ENCODE measurements at places on chromosomes 1 and 21.

- peak; percentile 86 for DNase-seq
These were observed 84.1 kb downstream of the GPR88 start for GRCh38 chr1:100622037-100622436.

GRCh38 chr1:244347942-244348341, 103.8 kb downstream of the ADSS2 start:
- DNase-seq = no peak

GRCh38 chr1:155504207-155504606, 58.4 kb downstream of the ASH1L start:
- peak; percentile 4 for DNase-seq

DNA sequence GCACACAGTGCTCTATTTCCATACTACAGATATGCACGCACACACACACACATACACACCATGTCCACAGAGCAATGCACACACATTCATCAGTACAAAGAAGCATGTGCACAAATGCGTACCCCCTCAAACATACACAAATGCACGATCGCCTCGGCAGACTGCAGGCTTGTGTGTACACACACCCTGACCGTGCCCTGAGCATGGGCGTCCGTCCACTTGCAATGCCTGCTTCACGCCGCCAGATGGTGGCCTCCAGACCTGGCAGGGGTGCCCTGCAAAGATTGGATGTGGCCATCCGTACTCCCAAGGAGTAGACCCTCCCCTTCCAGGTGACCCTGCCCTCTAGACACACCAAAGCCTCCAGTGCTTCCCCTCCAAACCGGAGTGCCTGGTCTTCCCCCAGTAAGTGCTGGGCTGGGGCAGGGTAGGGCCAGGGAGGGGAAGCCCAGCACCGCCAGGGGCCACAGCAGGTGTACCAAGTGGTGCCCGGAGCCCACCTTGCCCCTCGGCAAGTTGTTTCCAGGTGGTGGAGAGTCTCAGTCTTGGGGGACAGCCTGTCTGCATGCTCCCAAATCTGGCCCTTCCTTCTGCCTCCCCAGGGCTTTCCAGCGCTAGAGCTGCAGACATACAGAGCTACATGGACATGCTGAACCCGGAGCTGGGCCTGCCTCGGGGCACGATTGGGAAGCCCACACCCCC, 20.6 kb downstream of the ESPN start:
- DNase-seq = no peak

DNA sequence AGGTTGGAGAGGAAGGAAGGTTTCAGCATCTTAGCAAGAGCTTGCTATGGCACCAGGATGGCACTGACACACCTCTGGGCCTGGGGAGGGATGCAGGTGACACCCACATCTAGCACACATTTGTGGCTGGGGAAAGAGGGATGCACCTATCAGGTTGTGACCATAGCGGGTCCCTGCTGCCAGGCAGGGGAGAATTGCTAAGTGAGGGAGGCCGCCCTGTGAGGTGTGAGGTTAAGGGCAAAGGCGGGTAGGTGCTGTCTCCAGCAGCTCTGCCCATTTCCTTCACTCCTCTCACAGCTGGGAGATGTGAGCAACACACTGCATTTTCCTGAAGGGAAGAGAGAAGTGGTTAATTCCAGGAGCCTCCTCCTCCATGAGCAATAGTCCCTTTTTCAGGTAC, 83.2 kb upstream of the TLR5 start:
- DNase-seq = no peak

DNA sequence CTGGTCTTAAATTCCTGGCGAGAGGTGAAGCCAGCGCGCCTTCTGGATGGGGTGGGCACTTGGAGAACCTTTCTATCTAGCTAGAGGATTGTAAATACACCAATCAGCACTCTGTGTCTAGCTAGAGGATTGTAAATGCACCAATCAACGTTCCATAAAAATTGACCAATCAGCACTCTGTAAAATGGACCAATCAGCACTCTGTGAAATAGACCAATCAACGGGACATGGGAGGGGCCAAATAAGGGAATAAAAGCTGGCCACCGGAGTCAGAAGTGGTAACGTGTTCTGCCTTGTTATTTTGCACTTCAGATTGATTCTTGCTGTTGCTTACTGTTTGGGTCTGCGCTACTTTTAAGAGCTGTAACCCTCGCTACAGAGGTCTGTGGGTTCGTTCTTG, 12.0 kb upstream of the LIN9 start:
- DNase-seq = no peak

GRCh38 chr21:44681152-44681551, 811 bp downstream of the KRTAP12-1 start:
- DNase-seq = no peak

GRCh38 chr1:2208309-2209239, 14.0 kb upstream of the FAAP20 start:
- DNase-seq = no peak

DNA sequence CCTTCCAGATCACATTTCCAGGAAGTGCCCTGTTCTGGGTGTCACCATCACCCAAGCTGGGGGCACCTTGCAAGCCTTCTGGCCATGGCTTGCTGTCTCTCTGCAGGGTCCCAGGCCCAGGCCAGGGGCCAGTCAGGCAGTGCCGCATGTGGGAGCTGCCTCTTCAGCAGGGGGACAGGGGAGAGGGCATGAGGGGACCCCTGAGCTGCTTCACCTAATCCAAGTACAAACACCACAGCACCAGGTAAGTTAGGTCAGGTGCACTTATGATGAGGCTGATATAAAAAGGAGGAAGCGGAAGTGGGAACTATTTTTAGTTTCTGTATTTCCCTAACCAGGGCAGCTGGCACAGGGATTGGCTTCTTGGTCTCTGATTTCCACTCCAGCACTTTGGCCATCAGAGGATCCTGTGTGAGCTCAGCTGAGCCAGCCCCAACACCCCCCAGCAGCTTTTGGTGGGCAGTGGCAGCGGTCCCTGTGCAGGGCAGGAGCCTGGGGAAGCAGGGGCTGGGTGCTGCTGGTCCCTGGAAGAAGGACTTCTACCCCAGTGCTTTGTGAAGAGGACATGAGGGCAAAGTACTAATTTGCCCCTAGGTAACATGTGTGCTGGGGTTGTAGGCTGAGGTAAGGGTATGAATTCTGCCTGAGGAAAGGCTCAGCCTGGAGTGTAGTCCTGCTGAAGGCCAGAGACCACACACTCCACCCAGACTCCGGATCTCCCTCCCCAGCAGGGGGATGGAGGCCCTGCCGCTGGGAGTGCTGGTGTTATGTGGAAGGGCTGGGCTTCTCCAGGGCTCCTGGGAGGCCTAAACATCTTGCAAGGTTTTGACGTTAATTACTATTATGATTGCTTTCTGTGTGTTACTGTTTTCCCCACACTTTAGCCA, 3.3 kb upstream of the PCBP3 start:
- no peak for DNase-seq

DNA sequence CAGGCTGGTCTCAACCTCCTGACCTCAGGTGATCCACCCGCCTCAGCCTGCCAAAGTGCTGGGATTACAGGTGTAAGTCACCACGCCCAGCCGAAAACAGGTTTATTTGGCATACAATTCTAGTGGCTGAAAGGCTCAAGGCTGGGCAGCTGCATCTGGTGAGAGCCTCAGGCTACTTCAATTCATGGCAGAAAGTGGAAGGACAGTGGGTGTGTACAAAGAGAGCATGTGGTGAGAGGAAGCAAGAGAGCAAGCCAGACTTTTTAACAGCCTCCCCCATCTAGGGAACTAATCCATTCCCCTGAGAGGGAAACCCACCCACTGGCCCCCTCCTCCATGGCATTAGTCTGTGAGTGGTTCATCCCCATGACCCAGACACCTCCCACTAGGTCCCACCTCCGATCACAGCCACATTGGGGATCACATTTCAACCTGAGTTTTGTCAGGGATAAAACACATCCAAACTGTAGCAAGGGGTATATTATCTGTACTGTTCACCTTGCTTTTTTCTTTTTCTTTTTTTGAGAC, 9.5 kb downstream of the BMP8A start:
- no peak for DNase-seq

- DNase-seq = no peak
These were observed 10.8 kb downstream of the FMO5 start for GRCh38 chr1:147214325-147214724.

DNA sequence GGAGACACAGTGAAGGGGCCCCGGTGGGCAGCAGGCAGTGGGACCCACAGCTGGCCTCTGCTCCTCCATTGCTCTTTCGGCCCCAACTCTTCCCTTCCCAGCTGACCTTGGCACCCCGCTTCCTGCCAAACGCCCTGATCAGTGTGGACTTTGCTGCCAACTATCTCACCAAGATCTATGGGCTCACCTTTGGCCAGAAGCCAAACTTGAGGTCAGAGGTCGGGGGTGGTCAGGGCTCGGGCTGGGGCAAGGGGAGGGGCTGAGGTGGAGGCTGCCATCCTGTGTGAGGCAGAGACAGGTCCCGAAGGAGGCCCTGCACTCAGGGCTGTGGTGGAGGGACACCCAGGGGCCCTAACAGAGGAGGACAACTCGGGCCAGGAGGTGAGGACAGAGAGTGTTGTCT, 13.7 kb downstream of the PODN start:
- no peak for DNase-seq

DNA sequence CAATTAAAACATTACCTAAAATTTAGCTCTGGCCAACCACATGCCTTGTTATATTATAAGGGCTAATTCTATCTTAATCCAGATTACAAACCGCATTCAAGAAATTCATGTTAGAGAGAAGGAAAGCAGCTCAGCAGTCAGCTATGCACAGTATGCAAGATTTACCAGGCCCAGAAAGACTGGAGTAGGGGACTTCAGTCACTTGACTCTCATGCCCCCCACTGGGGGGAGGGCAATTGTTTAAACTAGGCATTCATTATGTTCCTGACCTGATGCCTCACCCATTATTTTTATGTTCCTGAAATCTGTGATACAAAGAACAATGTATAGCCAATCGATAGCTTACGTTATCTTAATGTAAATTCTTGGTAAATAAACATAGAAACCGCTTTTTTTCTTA, 96.9 kb downstream of the ZNF644 start:
- DNase-seq = no peak

GRCh38 chr1:31949862-31950261, 11.7 kb upstream of the PTP4A2 start:
- no peak for DNase-seq

- DNase-seq = no peak
These were observed 780.6 kb downstream of the LTN1 start for GRCh38 chr21:28212061-28212460.

GRCh38 chr1:14282707-14283106, 315.8 kb upstream of the KAZN start:
- no peak for DNase-seq

DNA sequence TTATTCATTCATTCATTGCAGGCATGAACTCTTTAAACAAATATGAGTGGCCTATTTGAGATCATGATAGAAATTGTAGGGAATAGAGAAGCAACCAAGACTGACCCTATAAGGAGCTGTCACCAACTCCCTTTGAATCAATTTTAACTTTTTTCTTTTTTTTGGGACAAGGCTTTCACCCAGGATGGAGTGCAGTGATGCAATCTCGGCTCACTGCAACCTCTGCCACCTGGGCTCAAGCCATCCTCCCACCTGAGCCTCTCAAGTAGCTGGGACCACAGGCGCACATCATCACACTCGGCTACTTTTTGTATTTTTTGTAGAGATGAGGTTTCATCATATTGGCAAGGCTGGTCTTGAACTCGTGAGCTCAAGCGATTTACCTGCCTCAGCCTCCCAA, 17.1 kb upstream of the ATP5PO start:
- DNase-seq = no peak

DNA sequence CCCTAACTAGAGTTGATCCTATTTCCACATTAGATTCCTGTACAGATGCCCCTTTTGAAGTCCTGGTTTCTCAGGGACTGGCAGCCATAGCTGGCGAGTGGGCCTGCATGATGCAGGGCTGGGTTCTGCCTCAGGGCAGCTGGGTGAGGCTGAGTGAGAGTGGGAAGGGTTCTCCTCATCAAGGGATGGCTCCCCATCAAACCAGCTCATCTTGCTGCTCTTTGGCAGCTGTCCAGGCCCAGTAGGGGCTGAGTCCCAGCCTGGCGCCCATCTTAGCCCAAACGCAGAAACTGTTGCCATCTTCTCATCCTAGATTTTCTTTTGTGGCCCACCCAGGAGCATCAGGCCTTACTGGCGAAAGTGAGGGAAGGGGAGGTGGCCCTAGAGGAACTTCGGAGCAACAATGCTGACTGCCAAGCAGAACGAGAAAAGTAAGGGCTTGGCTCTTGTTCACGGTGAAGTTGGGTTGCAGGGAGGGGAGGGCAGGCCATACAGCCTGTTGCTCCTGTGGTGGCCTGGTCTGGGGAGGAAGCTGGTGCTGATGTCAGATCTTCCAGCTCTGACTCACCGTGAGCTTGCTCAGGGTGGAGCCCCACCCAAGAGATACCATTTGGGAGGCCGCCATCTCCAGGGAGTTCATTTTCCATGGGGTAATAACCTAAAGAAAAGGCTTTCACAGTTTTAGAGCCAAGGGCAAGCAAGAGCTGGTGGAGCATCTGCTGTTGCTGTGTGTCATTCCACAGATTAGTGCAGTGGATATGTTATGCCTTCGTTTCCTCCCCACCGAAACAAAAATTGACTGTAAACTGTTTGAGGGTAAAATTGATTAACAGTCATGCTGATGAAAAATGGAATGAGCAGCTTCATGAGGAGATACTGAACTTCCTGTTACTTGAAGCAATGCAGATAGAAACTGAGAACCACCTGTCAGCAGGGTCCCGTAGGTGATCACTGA, 34.7 kb downstream of the TUFT1 start:
- peak; percentile 43 for DNase-seq

GRCh38 chr1:236206548-236206947, 64.2 kb downstream of the GPR137B start:
- no peak for DNase-seq

DNA sequence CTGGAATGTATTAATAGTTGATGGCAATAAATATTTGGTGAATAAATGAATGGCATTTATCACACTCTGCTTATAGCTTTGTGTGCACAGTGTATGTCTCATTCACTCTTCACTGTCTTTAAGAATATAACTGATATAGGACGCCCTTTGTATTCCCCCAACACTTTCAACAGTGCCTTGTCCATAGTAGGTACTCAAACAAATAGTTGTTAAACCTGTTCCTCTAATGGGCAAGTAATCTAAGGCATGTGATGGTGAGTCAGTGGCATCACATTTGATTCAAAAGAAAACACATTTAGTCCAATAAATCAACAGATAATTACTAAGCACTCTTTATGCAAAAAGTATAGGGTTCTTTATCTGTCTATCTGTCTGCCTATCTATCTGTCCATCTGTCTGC, 11.2 kb upstream of the RXRG start:
- no peak for DNase-seq
